Stimulated activated CD8-positive, alpha-beta memory T cell treated with anti-CD3 and anti-CD28 coated beads, Interleukin-12 subunit alpha, Interleukin-12 subunit beta, amount 100 ng/mL, for 1 hour (primary cell): ENCODE measurements at places on chromosomes 16 and 17.

GRCh38 chr17:67478401-67479041, 101.4 kb downstream of the PITPNC1 start:
- no peak for DNase-seq

GRCh38 chr17:48427598-48427997, 2.4 kb downstream of the SKAP1 start:
- DNase-seq: peak; percentile 44

DNA sequence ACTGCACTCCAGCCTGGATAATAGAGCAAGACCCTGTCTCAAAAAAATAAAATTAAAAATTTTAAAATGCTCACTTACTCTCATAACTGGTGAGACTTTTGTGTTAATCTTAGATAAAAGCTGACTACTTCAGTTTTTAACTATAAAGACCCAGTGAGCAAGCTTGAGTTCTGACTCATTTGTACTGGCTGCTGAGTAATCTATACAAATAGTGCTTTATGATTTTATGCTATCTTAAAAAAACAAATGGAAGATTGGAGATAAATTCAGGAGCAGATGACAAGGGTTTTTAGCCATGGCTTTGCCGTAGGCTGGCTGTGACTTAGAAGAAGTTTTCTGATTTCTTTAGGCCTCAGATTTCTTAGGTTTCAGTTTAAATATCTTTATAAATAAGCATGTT, 30.5 kb downstream of the SNTB2 start:
- no peak for DNase-seq

GRCh38 chr17:7392696-7393612, 1.4 kb downstream of the PLSCR3 start:
- no peak for DNase-seq

- DNase-seq: no peak
Measured at GRCh38 chr17:75901727-75902126, 3.0 kb downstream of the MRPL38 start.

DNA sequence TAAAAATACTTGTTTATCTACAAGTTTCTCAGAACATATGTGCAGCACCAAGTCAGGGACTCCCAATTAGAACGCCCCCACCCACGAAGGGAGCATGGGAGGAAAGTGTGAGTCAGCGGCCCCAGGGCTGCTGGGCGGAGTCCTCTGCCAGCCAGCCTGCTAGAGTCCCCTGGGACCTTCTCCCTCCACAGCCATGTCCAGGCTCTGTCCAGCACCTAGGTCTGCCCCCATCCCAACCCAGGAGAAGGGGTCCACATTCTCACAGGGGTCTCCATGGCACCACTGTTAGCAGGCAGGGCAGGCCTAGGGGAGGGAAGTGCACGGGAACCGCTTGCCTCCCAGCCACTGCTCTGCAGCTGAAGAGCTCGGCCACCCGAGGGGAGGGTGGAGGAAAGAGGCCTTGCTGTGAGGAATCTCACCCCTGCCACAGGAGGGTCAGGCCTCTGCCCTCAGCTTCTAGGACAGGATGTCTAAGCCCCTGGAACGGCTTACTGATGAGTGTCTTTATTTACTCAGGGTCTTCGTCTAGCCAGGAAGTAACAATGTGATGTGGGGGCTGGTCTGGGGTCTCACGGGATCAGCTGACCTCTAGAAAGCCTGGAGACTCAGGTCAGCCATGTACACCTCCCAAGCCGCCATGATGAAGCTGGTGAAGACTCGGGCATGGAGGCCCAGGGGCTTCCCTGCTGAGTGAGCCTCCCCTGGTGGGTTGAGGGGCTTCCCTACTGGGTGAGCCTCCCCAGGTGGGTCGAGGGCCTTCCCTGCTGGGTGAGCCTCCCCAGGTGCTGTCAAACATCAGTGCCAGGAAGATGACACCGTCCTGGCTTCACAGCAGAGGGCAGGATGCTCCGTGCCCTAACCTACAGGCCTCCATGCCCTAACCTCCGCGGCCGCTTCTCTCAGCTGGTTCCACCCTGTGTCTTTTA, 190.3 kb downstream of the RBFOX3 start:
- no peak for DNase-seq

- DNase-seq: no peak
Measured at GRCh38 chr16:20049831-20050230, 23.9 kb downstream of the GPR139 start.

DNA sequence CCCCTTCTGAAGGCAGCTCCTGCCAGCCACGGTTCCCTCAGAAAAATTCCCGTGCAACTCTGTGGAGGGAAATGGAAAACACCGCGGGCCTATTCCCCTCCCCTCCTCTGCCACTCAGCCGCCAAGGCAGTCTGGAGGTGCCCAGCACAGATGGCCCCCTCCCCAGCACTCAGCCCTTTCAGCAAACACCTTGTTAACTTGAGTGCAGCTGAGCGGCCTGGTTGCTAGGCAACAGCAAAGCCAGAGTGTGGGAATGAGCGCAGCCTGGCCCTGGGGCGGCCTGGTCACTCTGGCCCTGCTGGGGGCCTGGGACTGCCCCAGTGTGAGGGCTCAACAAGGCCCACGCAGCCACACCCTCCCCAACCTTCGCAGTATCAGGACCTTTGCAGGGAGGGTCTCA, 32.8 kb downstream of the CACNA1G start:
- no peak for DNase-seq

- DNase-seq: no peak
Measured at GRCh38 chr17:69050999-69051775, 9.5 kb downstream of the ABCA9 start.
